ENCODE measurements at places on chromosomes 4 and X. TPM values are rescaled to one million over a fixed set of nuclear protein-coding genes. Genes with fewer than 3 reads are reported as not detected.

The SNCA gene
- total RNA-seq: 2.4 TPM

The MTMR8 gene
- 0.12 TPM for total RNA-seq

The VCX gene
- not detected for total RNA-seq

The ZAR1 gene
- total RNA-seq: 0.23 TPM

The TMEM35A gene
- total RNA-seq: 1.0 TPM

The PPEF2 gene
- not detected for total RNA-seq

The CTAG2 gene
- not detected for total RNA-seq

The AMBN gene
- total RNA-seq: not detected

The KLB gene
- total RNA-seq: not detected

The AREG gene
- total RNA-seq: 149 TPM

The CTAG1B gene
- total RNA-seq: not detected

The FAAH2 gene
- 1.2 TPM for total RNA-seq

The WDR17 gene
- total RNA-seq: 0.17 TPM

All from epithelial cell of proximal tubule (primary cell).